Ascending aorta (tissue), 2 donors: ENCODE measurements at places on chromosomes 11 and 22. TPM values are rescaled to one million over a fixed set of nuclear protein-coding genes. Genes with fewer than 3 reads are reported as not detected.

- H3K36me3 ChIP-seq = no peaks in the 10 kb centered on the region
- DNase-seq = no peak
- no peaks in the 10 kb centered on the region for H3K4me1 ChIP-seq
- no peak overlapping the region for H3K4me3 ChIP-seq
- no peaks in the 10 kb centered on the region for H3K27me3 ChIP-seq
Observed at GRCh38 chr22:47221840-47222615, 459.6 kb downstream of the TBC1D22A start.

GRCh38 chr11:77303328-77303727 is 1.8 kb upstream of the GDPD4 start:
- no peaks in the 10 kb centered on the region for H3K4me1 ChIP-seq
- H3K27ac ChIP-seq = no peak overlapping the region
- H3K36me3 ChIP-seq = no peaks in the 10 kb centered on the region
- no peaks in the 10 kb centered on the region for H3K27me3 ChIP-seq
- no peak overlapping the region for H3K4me3 ChIP-seq
- DNase-seq = no peak

- no peaks in the 10 kb centered on the region for H3K36me3 ChIP-seq
- no peak overlapping the region for H3K4me3 ChIP-seq
- H3K27ac ChIP-seq = no peak overlapping the region
- H3K4me1 ChIP-seq = no peaks in the 10 kb centered on the region
- DNase-seq = no peak
Observed at GRCh38 chr22:29195964-29196666, 9.6 kb upstream of the EMID1 start.

GRCh38 chr11:116234989-116235568 is 537.7 kb downstream of the BUD13 start:
- H3K27ac ChIP-seq = no peak overlapping the region
- H3K27me3 ChIP-seq = no peaks in the 10 kb centered on the region
- DNase-seq = no peak
- H3K36me3 ChIP-seq = no peaks in the 10 kb centered on the region
- H3K4me1 ChIP-seq = no peaks in the 10 kb centered on the region

DNA sequence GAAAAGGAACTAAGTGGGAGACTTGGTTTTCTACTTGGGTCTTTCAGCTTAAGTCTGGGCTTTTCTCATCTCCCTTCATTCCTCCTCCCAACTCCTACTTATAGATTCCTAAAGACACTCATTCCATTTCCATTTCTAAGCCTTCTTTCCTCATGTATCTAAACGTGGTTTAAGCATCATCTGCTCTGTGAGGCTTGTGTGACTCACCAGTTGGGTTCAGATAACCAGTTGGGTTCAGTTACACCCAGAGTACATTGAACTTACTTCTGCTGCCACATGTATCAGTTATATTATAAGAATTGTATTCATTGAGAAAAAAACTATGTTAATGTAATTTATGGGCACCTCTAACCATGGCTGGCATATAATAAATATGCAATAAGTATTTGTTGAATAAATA is 831.2 kb upstream of the CCDC90B start:
- H3K36me3 ChIP-seq = no peaks in the 10 kb centered on the region
- H3K4me1 ChIP-seq = no peaks in the 10 kb centered on the region
- H3K27ac ChIP-seq = no peak overlapping the region
- no peak overlapping the region for H3K4me3 ChIP-seq

DNA sequence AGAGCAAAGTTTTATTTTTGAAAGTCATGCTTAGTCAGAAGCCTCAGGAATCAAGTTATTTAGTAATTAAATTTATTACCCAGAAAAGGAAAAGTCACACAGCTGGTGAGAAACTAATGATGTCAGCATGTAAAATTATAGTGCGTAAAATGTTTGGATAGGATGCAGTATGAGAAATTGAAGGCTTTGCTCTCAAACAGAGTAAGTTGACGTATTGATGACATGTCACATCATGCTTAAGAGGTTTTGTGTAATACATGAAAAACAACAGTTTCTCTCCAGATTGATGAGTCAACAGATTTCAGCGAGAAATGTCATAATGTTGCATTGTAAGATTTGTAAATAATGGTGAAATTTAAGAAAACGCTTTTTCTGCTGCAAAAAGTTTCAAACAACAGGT is 769.8 kb downstream of the METTL15 start:
- no peak for DNase-seq
- H3K4me3 ChIP-seq = no peak overlapping the region
- no peaks in the 10 kb centered on the region for H3K27me3 ChIP-seq
- no peaks in the 10 kb centered on the region for H3K4me1 ChIP-seq

Gene EPS8L2
- total RNA-seq = 76.7 TPM

Gene DCHS1
- 58.0 TPM for total RNA-seq
